ENCODE measurements at places on chromosomes 1 and 21.

- DNase-seq, result peak; percentile 67
These were observed 29.3 kb downstream of the TNNT2 start for GRCh38 chr1:201348211-201348566.

DNA sequence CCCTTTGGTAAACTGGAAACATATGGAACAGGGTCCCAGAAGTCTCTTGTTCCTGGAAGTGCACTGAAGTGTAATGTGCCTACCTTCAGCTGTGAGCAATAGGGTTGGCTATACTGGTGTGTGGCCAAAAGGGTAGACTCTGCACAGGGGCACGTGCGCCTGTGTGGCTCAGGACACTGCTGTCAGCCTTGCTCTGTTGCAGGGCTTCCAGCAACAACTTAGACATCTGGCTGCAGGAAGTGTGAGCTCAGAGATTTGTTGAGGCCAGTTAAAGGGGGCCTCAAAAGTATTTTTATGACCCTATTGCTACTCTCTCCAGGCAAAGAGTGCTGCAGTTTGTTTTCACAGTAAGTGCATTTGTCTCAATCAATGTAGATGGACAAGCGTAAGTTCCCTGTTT is 7.5 kb downstream of the CTPS1 start:
- no peak for DNase-seq

- DNase-seq, result no peak
These were observed 11.3 kb downstream of the ARHGEF11 start for GRCh38 chr1:157034137-157034800.

DNA sequence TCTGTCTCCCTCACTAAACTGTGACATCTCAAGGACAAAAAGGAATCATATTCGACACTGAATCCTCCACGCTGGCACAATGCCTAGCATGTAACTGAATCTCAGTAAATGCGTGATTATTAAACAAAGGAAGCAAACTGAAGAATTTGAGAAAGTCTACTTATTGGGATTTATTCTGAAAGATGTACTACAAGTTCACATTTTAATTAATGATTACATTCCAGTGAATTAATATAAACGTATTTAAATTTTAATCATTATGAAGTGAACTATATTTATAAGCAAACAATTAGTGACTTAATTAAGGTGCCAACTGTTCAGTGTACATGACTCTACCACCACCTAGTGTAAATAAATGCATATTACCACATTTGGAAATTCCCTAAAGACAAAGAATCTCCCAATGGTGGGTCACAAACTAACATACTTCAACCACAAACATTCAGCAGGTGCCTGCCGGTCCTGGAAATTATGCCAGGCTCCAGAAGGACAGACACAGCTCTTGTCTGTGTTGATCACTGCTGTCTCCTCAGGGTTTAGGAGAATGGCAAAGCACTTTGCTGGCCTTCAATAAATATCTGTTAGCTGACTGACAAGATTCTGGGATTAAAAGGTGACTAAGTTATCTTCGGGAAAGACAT is 56.3 kb downstream of the SMYD3 start:
- no peak for DNase-seq

- DNase-seq, result no peak
These were observed 64.1 kb upstream of the TMEM51 start for GRCh38 chr1:15089258-15089992.

DNA sequence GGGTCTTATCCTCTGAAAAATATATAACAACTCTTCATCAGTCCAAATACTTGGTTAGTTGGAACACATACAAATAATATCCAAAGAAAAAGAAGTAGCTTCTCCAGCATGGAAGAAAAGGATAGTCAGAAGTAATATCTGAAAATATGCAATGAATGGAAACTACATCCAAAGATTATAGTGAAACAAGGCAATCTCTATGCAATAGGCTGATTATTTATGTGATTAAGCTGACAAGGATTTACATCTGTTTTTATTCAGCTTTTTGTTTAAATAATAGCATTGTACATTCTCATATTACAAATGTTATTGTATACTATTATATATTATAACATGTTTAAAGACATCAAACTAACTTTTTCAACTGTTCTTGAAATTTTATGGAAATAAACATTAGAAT is 15.3 kb upstream of the TGFBR3 start:
- no peak for DNase-seq

GRCh38 chr1:233544304-233544703 is 69.6 kb upstream of the KCNK1 start:
- DNase-seq, result no peak

DNA sequence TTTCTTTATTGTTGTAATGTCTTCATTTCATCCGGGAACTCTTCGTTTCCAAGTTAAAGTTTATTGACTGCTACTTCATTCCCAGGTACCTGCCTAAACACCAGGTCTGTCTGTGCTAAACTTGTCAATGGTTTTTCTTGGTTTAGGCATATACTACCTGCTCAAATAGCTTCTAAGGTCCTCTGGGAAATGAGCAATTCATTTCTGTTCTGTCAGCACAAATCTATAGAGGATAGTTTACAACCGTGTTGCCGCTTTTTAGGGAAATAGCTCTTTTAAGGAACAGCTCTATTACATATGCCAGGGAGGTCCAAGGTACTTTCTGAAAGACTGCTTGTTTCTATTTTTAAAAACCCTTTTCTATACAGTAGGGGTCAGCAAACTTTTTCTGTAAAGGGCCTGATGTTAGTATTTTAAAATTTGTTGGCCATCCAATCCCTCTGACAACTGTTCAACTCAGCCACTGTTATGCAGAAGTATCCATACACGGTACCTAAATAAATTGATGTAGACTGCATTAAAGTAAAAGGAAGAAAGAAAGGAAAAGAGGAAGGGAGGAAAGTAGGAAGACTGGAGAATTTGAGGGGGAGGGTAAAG is 222.7 kb upstream of the PTBP2 start:
- no peak for DNase-seq

DNA sequence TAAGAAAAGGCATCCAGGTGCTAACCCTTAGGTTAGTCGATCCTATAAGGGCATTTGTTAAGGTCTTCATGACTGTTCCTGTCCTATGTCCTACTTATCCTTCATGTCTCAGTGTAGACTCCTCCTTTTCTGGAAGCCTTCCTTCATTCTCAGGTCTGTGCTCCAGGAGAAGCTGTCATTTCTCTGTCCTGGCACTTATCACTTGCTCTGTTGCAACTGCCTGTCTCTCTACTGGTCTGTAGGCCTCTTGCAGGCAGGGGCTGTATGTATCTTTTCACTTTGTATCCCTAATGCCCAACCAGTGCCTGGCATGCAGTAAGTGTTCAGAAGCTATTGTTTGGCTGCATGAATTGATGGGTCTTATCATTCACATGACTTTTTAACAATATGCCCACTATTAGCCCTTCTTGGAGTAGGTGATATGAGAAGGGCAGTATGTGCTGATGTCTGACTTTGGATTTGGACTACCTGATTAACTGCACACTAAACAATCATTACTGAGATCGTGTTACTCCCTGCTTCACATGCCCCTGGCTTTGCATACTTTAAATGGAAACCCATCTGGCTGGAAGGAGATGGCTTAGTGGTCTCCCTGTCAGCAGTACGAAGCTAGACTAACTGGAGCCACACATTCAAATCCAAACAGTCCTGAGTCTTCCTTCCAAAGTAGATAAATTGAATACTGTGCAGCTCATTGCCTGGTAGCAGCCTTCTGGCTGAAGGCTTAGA is 88.8 kb downstream of the RGL1 start:
- DNase-seq, result no peak

- DNase-seq, result peak; percentile 83
These were observed 49.8 kb downstream of the ACOT7 start for GRCh38 chr1:6343506-6344405.

- no peak for DNase-seq
These were observed 3.4 kb upstream of the HRNR start for GRCh38 chr1:152227310-152227928.

GRCh38 chr1:66290761-66291530 is 243.0 kb upstream of the SGIP1 start:
- no peak for DNase-seq

- no peak for DNase-seq
These were observed 25.2 kb upstream of the DYRK1A start for GRCh38 chr21:37341254-37341960.

DNA sequence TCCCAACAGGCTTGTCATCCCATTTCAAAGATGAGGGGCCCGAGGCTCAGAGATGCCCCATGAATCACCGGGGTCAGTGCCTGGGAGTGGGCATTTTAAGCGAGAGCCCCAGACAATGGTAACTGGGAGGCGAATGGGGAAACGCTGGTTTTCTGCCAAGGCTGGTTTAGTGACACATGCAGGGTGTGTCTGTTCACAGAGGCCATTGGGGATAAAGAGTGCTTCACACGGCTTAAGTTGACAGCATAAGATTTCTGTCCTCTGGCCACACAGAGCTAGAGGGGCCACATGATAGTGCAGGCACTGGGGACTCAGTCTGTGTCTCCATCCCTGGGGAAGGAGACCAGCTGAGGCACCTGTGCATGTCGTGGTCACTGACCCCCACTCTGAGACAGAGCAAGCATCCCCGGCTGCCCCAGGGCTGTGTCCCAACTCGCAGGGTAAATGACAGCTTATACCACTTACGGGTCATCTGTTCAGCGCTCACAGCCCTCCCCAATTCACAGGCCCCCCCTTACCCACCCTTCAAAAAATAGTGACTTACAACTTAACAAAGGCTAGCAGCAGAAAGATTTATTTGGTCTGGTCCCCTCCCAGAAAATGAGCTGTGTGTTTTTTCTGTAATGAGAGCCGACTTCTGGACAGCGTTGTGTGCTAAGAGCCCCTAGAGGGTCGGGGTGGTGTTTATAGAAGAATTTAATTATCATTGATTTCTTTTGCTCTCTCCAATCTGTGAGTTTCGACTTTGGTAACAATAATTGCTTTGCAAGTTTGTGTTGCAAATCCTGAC is 34.9 kb upstream of the ARHGEF16 start:
- DNase-seq, result no peak

GRCh38 chr1:78682496-78682895 is 32.9 kb downstream of the IFI44 start:
- no peak for DNase-seq

GRCh38 chr1:42831273-42831672 is 14.1 kb upstream of the SVBP start:
- no peak for DNase-seq

DNA sequence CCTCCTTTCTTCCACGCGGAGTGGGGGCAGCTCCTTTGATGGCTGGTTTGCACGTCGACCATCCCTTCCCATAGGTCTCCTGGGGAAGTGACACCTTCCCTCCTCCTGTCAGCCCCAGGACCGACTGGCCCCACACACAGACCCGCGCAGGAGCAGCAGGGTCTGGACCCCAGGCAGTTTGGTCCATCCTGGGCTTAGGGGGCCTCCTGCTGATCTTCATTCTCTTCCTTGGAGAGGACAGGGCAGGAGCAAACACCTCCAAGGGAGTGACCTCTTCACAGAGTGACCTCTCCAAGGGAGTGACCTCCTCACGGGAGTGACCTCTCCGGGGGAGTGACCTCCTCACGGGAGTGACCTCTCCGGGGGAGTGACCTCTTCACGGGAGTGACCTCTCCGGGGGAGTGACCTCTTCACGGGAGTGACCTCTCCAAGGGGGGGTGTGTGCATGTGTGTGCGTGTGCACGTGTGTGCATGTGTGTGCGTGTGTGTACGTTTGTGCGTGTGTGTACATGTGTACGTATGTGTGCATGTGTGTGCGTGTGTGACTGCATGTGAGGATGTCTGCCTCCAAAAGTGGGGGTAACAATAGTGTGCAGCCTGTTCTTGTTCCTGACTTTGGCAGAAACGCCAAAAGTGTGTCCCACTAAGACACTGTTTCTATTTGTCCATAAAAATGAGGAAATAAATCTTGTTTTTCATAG is 29.8 kb downstream of the COL6A1 start:
- DNase-seq, result no peak

GRCh38 chr1:222996310-222996975 is 146.6 kb downstream of the TLR5 start:
- no peak for DNase-seq

DNA sequence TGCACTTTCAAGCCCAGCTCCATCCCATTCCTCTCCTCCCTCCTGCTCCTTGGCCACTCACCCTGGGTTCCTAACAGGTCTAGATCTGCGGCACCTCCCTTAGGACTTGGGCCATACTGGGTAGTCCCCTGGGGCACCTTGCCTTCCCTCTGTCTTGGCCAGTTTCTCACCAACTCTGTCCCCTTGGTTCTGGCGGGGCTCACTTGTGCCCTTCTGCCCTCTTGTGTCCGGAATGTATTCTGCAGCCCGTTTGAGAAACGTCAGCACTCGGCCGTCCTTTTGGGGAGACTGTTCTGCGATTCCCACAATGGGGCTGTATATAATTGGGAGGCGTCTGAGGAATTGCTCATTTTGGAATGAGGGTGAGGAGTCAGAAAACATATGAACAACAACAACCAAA is 162.4 kb downstream of the ZSCAN20 start:
- no peak for DNase-seq

DNA sequence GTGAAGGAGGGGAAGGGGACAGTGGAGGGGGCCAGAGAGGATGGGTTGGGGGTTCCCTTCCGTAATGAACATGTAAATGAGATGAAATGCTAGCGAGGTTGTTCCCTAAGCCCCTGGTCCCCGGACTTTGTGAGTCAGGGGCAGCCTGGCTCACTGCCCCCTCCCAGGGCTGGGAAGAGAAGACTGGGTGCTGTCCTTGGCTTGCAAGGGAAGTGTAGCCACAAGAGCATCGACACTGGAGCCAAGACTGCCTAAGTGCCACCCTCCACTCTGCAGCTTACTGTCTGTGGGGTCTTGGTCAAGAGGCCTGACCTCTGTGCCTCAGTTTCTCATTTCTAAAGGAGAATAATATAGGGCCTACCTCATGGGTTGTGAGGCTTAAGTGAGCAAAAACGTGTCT is 483 bp downstream of the PEAR1 start:
- DNase-seq, result no peak

DNA sequence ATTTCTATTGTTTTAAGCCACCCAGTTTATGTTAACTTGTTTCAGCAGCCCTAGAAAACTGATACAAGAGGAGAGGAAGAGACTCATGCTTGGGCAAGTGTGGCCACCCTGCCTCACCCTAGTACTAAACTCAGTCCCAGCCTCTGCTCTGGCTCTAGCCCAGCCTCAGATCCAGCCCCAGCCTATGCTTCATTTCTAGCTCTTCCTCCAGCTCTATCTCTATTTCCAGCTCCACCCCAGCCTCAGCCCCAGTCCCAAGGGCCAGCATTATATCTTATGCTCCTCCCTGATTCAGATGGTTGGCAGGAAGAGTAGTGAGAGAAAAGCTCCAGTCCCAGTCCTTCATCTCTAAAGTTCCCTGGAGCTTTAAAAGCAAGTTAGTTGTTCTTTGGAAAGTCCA is 535.5 kb downstream of the PTPRC start:
- DNase-seq, result no peak

DNA sequence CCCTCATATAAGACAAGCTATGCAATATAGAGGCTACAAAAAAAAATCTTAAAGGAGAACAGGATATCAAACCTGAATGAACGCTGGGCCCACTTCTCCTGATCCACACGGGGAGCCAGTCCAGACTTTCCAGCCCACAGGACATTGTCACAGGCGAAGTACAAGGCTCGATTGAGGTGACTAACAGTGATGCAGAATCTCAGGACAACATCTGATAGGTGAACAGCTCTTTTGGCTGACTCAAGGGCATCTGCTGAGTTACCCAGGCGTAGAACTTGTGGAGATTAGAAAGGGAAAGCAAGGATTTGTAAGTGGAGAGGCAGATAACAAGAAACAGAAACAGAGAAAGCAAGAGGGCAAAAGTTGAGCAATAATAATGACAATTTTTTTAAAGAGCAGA is 1.8 kb downstream of the PEX11B start:
- no peak for DNase-seq

GRCh38 chr1:169879034-169879840 is 14.5 kb downstream of the SCYL3 start:
- no peak for DNase-seq

Measured in upper lobe of right lung (tissue), 1 donor.